ENCODE measurements at places on chromosomes 6 and 20.

DNA sequence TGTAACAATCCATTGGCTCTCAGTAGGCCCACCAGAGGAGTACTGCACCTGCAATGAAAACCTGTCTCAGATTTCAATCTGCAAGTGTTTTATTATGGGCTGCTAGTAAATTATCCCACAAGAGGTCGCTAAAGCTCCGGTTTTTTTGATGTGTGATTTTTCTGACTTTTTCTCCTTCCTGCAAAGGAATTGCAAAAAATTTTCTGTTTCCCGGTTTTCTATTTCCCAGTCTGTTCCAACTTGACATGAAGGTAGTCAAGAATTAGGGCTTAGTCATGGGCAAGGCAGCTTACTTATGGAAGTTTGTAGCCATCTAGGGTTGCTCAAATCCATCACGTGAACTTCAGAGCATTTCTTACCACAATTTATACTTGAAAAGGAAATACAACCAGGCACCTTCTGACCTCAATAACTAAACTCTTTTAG, 38.5 kb upstream of the AHI1 start:
- no peak for DNase-seq

GRCh38 chr6:105077596-105078385, 102.0 kb downstream of the POPDC3 start:
- no peak for DNase-seq

- DNase-seq: no peak
These were observed 138.4 kb upstream of the RNF24 start for GRCh38 chr20:4153661-4154238.

DNA sequence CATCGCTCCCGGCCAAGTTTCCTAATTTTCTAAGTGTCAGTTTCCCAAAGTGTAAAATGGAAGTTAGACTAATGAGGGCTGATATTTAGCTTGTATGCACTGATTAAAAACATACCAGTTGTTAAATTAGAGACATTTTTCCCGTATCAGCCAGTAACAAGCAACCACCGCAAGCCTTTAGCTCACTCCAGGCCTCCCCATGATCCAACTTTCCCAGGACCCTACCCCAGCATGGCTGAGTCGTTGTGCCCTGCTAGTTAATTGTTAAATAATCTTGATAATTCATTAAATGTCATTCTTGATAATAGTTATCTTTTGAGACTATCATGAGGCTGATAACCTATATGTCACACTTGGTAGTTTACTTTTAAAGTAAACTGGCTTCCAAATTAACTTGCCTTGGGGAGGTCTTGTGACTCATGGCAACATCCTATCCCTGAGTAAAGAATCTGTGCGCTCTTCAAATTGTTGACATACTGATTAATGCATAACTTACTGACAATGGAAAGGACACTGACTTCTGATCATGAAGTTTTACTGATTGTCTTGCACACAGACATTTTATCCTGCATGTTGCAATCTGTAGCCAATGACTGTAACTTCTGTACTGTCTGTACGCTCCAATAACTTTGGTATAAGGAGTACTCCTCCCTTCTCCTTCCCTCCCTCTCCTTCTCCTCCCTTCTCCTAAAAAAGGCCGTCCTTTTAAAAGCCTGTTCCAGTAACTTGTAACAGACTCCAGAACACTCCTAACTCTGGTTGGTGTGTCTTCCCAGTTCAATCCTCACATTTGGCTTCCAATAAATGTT, 6.3 kb upstream of the GTF3C6 start:
- no peak for DNase-seq

- DNase-seq: no peak
These were observed 19.2 kb downstream of the RRAGD start for GRCh38 chr6:89392823-89393222.

DNA sequence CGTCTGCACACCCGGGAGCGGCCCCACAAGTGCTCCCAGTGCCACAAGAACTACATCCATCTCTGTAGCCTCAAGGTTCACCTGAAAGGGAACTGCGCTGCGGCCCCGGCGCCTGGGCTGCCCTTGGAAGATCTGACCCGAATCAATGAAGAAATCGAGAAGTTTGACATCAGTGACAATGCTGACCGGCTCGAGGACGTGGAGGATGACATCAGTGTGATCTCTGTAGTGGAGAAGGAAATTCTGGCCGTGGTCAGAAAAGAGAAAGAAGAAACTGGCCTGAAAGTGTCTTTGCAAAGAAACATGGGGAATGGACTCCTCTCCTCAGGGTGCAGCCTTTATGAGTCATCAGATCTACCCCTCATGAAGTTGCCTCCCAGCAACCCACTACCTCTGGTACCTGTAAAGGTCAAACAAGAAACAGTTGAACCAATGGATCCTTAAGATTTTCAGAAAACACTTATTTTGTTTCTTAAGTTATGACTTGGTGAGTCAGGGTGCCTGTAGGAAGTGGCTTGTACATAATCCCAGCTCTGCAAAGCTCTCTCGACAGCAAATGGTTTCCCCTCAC, 21.0 kb downstream of the PRDM1 start:
- no peak for DNase-seq

DNA sequence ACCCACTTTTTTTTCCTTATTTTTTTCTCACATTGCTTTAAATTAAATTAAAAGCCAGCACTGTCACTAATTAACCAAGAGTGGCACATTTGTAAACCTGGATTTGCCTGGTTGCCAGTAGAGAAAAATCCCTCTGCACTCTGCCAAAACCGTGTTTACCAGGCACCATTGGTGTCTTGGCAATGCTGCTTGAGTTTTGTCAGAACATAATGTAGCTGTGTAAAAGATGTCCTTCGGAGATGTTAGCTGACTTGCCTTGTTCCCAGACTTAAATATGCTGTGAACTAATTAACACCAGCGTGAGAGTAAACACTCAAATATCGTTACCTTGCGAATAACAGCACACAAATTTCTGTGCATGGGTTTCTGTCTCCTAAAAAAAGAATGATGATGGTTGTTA, 694.9 kb upstream of the ID4 start:
- no peak for DNase-seq

DNA sequence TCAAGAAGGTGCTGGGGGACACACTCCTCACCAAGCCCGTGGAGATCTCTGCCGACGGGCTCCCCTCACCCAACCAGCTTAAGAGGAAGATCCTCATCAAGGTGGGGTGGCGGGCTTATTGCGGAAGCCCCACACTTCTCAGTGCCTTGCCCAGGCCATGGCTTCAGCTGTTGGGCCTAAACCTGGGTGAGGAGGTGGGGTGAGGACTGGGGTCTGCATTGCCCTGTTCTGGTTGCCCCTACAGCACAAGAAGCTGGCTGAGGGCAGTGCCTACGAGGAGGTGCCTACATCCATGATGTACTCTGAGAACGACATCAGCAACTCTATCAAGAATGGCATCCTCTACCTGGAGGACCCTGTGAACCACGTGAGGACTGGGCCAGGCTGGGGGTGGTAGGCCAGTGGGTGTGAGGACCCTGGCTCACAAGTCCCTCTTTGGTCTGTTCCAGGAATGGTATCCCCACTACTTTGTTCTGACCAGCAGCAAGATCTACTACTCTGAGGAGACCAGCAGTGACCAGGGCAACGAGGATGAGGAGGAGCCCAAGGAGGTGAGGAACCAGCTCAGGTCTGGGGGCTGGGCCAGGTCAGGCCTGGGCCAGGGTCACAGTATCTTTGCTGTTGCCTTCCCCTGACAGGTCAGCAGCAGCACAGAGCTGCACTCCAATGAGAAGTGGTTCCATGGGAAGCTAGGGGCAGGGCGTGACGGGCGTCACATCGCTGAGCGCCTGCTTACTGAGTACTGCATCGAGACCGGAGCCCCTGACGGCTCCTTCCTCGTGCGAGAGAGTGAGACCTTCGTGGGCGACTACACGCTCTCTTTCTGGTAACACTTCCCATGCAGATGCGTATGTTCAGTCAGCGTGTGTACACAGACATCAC, 27.9 kb downstream of the PLCG1 start:
- no peak for DNase-seq

DNA sequence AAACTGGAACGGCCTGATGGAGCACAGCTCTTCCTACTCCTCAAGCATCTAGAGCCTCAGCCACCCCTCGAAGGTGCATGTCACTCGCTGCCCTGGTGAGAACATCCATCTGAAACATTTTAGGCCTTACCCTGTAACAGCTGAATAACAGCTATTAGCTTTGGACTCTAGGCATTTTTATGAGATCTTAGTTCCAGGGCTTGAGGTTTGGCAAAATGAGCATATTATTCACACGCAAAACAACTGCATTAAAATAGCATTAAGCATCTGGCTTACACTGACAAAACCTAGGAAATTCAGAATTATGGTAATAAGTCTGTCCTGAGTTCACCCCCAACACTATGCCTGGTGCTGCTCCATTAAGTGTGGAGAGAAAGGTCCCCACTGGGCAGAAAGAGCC, 56.1 kb downstream of the ADAT2 start:
- no peak for DNase-seq

DNA sequence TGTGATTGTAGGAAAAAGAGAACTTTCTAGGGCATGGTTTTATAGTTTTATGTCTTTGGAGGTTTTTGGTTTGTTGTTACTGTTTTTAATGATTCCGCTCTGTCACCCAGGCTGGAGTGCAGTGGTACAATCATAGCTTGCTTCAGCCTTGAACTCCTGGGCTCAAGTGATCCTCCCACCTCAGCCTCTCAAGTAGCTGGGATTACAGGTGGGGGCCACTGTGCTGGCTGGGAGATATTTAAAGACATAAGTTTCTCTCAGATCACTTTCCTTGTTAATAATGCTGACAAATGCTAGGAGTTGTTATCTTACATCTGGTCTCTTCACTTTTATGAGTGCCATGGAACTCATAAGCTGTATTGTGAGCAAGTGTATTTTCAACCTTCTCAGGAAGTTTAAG, 116.3 kb downstream of the SCAF8 start:
- DNase-seq: no peak

- no peak for DNase-seq
These were observed 26.2 kb downstream of the E2F3 start for GRCh38 chr6:20427856-20428255.

DNA sequence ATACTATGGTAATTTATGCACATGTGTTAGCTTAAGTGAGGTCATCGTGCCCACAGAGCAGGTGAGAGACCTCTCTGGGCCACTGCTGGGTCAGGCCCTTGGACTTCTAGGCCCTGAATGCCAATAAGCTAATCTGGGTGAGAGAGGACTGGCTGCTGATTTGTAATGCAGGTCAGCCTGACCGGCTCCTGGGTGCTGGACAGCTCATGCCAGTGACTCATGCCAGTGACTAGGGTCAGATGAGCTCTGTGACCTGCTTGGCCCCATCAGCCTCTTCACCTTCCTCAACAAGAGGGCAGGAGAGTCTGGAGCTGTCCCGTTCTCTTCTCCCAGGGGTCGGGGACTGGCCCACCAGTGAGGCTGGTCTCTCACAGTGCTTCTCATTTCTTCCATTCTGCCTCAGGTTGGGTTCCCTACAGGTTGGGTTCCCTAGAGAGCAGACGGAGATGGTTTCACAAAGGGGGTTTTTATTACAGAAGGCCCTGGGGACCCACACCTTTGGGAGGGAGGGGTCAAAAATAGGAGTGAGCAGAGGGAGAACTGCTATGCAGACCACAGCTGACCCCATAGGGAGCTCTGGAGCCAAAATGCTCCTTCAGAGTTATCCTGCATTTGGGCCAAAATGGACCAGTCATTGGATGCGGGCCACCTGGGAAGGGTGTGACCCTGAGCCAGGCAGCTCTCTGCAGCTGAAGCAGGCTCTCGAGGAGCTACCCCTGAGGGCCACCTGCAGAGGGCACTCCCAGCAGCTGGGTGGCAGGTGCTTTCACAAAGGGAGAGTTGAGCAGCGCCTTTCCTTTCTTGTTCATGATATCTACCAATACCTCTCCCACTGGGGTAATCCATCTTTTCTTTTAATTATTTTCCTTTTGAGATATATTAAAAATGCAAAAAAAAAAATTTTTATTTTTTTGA, 2.2 kb upstream of the OXT start:
- DNase-seq: no peak

- DNase-seq: no peak
These were observed 24.6 kb upstream of the SPTLC3 start for GRCh38 chr20:12984069-12984765.

- no peak for DNase-seq
These were observed 59.5 kb upstream of the BMP2 start for GRCh38 chr20:6708010-6708409.

- DNase-seq: peak; percentile 23
These were observed 20.9 kb upstream of the POM121L2 start for GRCh38 chr6:27332692-27333641.

- peak; percentile 97 for DNase-seq
These were observed 172.0 kb downstream of the SLC16A10 start for GRCh38 chr6:111259089-111259831.

GRCh38 chr6:85660181-85660611, 17.5 kb upstream of the SYNCRIP start:
- DNase-seq: no peak

DNA sequence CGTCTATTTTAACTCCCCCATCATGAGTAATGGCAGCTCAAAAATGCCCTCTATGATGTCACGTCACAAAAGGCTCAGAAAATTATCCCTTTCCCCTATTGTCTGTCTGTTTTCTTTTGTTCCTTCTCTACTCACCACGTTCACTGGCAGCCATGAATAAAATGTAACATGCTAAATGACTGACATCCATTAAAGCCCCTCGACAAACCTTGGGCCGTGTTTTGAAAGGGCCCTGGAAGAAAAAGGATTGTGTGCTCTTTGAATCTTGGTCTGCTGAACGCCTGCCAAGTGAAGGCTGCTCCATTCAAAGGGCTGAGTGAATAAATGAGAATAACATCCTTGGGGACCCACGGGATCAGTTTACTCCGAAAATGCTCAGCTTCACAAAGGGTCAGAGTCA, 118.7 kb downstream of the RPS12 start:
- DNase-seq: no peak

- DNase-seq: no peak
These were observed 2.2 kb downstream of the RAB5IF start for GRCh38 chr20:36607586-36608387.

DNA sequence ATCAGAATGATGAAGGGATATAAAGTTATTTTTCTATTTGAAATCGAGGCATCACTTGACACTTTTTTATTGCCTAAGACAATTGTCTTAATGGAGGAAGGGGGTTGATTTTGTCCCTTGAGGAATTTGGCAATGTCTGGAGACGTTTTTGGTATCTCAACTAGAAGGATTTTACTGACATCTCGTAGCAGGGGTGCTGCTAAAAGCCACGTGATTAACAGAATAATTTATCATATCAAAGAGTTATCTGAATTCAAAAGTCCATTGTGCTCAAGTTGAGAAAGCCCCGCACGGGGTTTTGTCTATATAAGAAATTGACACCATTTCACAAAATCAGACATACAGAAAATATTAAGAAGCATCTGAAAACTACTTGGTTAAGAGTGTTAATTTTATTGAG, 1.5 kb upstream of the TAAR6 start:
- no peak for DNase-seq

Data from stimulated activated CD4-positive, alpha-beta T cell treated with anti-CD3 and anti-CD28 coated beads, Interleukin-15, amount 100 ng/mL, for 48 hours (primary cell).